ENCODE measurements at places on chromosomes 11 and 22.

GRCh38 chr11:111707039-111707690 lies 59.0 kb downstream of the PPP2R1B start:
- no peak for DNase-seq

GRCh38 chr11:57430952-57431351 lies 4.0 kb upstream of the SLC43A3 start:
- no peak for DNase-seq

DNA sequence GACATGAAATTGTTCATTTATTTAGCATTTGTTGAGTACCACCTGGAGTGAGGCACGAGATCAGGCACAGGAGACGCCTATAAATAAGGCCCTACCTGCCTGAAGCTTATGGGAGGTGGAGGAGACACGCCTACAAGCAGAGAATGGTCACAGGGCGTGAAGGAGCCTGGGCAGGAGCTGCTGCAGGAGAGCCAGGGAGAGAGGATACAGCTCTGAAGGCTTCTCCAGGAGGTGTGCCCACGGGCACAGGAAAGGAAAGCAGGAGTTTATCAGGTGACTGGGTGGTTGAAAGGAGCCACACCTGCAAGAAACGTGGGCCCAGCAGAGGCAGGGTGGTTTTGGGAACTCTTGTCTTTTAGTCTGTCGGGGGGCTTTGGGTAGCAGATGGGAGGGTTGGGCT lies 70.3 kb downstream of the BMAL1 start:
- no peak for DNase-seq

DNA sequence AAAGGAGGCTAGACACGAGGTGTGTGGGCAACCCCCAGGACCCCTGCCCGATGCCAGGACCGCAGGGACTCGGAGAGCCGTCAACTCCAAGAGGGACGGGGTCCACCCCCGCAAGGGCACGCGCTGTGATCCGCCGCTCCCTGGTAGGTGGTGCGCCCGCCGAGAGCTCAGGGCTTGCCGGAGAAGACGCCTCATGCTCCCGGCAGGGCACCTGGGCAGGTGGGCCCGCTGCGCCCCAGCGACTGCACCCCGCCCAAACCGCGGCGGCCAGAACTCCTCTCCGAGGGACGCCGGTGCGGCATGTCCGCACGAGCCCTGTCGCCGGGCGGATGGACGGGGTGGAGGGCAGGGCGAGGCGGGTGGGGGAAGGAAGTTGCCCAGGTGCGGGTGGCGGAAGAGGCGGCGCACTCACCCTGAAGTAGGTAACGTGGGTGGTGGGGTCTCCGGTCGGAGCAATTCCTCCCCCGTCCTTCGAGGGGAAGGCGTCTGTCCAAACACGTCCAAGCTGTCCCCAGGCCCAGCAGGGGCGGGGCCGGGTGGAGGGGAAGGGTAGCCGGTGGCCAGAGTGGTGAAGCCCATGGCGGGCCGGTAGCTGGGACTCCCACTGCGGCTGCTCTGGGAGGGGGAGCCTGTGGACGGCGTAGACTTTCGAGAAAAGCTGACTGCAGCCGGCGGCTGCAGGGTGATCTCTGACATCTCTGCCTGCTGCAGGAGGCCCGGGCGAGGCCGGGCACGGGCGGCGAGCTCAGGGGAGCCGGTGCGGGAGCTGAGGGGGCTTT lies 37.2 kb downstream of the IGSF9B start:
- no peak for DNase-seq

GRCh38 chr11:94922321-94923003 lies 50.9 kb downstream of the CWC15 start:
- DNase-seq: no peak

DNA sequence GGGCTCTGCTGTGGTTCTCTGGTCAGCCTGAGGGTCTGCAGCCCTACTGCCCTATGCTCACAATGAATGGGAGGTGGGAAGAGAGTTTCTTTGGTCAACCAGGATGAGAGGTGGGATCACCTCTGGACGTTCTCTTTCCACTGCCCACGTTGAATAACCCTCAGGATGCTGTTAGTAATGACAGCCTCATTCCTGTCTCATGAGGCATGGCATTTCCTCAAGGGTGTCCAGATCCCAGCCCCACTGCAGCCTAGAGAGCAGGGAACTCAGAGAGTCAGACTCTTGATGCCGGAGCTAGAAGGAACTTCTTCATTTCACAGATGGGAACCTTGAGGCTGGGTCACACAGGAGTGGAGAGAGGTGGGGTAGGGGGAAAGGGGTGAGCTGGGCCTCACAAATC lies 196.0 kb downstream of the CEP164 start:
- no peak for DNase-seq

GRCh38 chr22:22368516-22368915 lies 123.9 kb downstream of the VPREB1 start:
- DNase-seq: no peak

GRCh38 chr11:90500922-90501568 lies 278.2 kb upstream of the CHORDC1 start:
- DNase-seq: no peak

GRCh38 chr11:8309862-8310261 lies 46.2 kb upstream of the LMO1 start:
- no peak for DNase-seq

DNA sequence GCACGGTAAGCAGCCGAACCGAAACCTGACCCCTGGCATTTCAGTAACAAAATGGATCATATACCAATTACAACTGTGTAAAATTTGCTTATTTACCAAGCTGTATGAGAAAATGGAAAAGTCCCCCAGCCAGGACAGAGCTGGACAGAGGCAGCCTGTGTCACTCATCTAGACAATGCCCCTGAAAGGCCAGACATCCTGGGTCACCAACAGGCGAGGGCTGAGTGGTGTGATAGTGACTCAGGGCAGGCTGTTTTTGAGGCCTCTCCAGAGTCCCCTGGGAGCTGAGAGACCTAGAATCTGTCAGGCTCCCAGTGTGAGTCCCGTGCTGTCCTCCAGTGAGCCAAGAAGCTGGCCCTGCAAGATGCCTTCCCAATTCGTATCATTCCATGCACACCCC lies 680.4 kb downstream of the TBC1D22A start:
- DNase-seq: no peak

DNA sequence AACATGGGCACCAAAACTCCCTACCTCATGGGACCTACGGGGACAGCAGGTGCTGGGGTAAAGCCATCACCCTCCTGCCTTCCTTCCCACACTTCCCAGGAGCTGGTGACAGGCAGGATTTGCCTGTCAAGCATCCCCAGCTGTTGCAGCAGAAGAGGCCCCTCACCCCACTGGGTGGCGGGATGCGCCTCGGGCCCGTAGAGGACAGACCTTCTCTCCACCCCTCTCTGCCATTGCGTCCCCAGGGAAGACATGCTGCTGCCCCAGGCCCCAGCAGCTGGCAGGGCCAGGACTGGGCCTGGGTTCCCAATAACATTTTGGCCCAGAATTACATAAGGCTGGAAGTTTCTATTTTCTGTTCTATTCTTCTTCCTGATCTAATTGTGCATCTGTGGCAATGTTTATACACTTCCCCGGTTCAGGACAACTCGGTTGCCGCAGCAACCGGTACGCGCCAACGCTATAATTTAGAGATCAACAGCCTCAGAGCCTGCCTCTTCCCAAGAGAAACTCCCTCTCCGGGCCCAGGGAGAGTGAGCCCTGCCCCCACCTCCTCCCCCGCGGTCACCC lies 25.4 kb downstream of the KCNJ4 start:
- DNase-seq: no peak

- DNase-seq: peak; percentile 85
Measured at GRCh38 chr11:60566776-60567175, 51.6 kb downstream of the MS4A13 start.

DNA sequence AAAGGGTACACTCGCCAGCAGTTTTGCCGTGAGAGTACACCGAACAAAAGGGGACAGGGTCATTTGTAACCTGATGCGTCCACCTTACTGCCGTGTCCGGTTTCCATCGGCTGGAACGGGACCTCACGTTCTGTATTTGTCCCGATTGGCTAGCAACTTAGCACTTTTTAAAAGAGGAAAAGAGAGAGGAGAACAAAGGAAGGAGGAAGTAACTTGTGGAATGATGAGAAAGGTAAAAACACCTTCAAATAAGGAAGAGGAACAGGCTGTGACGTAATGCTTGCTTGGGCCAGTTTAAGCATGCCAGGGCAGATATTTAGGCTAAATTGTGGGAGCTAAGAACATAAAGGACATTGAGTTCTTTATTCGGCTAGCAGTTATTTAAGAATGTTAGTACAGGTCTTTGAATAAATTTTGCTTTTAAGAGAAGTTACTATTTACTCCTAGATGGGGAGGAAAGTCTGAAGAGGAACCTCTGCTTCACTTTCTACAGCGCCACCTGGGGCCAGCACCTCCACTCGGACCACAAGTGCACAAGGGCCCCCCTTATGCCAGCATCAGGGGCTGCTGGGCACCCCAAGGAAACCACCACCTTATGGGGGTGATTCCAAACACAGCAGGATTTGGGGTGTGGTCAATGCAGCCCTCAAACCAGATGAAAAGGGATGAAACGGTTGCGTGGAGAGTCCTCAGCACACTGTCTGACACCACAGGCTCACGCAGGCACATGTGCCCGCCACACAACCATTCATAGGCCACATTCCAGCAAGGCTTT lies 5.8 kb downstream of the ARSA start:
- no peak for DNase-seq

DNA sequence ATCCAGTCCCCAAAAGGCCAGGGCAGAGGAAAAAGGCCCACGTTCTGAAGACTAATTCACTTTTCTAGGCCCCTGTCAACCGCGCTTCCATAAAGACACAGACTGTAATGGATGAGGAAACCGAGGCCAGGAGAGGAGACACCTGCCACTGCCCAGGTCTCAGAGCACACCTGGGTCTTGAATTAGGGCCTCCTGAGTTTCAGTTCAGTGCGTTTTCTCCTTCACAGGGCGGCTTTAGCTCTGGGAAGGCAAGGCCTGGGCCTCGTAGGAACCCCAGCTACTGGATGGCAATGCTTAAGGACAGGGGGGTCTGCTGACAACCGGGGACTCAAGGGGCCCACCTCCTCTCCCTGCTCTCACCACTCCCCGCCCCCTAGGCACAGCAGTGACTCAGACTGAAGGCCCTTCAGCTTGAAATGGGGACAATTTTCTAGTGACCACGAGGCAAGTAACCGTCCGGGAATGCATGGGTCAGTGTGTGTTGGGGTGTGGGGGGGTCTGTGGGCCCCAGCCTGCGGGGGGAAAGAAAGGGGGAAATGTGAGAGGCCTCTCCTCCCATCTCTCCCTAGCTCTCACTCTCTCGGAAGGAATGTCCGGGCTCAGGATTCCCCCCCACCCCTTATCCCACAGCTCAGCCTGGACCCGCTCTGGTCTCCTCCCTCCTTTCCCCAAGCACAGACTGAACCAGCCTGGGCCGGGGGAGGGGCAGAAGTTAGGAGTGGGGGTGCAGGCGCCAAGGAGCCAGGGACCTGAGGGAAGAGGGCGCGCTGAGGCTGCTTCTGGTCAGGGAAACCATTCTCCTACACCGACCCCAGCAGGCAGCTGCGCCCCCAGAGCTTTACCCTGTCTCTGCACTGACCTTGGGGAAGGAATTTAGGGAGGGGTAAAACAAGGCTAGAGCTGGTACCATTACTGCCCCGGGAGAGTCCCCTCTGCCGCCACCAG lies 17.2 kb downstream of the CREB3L1 start:
- DNase-seq: no peak

- DNase-seq: no peak
Measured at GRCh38 chr11:75480185-75481175, 45.3 kb downstream of the GDPD5 start.

GRCh38 chr11:2368851-2369180 lies 8.3 kb upstream of the CD81 start:
- DNase-seq: no peak

GRCh38 chr11:120568572-120569307 lies 57.2 kb downstream of the GRIK4 start:
- no peak for DNase-seq

GRCh38 chr11:123261345-123262106 lies 66.5 kb upstream of the CLMP start:
- DNase-seq: no peak

- DNase-seq: no peak
Measured at GRCh38 chr11:37574361-37574760, 976.3 kb upstream of the RAG2 start.

DNA sequence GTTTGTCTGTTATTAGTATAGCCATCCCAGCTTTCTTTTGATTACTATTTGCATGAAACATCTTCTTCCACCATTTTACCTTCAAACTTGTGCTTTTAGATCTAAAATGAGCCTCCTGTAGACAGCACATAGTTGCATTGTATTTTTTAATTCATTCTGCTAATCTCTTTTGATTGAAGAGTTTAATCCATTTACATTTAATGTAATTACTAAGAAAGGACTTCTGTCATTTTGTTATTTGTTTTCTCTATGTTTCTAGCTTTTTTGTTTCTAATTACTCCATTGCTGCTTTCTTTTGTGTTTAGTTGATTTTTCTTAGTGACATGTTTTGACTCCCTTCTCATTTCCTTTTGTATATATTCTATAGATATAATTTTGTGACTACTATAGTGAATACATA lies 43.7 kb upstream of the ZBTB44 start:
- no peak for DNase-seq

- no peak for DNase-seq
Measured at GRCh38 chr11:34343153-34343552, 14.7 kb downstream of the ABTB2 start.

GRCh38 chr22:37371491-37371890 lies 55.8 kb downstream of the ELFN2 start:
- DNase-seq: no peak

DNA sequence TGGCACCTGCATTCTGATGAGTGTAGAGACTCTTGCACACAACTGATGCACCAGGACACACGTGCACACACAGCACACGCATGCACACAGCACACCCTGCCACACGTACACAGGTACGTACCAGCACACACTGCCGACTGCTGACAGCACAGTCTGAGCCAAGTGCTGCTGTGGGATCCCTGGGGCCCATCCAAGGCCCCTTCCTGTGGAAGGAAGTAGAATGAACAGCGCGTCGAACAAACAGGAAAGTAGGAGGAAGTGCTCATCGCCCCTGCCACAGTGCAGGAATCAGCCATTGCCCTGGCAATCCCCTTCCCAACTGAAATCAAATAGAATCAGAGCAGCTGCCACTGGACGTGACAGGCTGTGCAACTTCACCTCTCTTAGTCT lies 57.9 kb downstream of the CD82 start:
- no peak for DNase-seq

GRCh38 chr11:65958291-65958690 lies 3.2 kb upstream of the SART1 start:
- DNase-seq: no peak

DNA sequence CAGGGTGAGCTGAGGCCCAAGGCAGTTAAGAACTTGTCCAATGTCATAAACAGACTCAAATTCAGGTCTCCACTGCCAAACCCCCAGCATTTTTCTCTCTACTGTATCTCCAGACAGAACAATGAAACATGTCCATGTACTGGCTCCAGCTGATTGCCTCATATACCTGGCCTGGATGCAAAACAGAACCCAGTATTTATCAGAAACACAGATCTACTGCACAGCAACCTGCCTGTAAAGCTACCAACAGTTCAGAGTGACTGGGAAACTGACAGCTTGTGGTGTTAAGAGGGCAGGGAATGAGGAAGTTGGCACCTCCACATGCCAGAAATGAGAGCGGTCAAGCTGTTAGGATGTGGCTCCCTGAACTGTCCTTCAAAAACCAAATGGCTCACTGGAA lies 41.6 kb downstream of the C11orf71 start:
- no peak for DNase-seq

GRCh38 chr11:88814076-88814475 lies 251.7 kb downstream of the GRM5 start:
- no peak for DNase-seq

Data from SIG-M5 (cell line).